ENCODE measurements at places on chromosomes 4 and X.

DNA sequence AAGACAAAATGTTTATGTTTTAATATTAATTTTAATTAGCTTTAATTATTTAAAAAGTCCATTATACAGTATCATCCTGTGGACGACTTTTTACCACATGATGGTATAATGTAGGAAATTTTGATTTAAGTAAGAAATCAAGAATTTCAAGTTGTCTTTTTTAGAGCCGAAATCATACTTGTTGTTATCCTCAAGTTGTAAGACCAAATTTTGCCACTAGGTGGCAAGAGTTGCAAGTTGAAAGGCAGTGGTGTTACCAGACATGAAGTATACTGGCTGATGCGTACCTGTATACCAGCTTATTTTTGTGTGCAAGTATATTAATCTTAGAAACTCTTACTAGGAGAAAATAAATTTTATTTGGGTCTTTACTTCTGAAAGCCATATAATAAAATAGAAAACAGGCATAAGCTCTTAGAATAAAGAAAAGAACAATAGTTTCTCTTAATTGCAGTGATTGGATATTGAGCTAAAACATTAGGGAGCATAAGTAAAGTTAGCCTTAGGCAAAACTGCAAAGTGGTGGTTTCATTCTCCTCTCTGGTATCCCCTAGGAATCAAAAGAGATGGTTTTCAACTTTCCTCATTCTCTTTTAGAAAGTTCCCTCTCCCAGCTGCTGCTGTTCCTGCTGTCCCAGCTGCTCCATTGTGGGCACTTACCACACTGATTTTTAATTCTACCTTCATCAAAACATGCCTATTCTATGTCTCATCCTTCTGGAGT, 118.0 kb upstream of the WDFY3 start:
- no peak for DNase-seq

- DNase-seq: no peak
Measured at GRCh38 chr4:81676537-81676936, 204.8 kb upstream of the RASGEF1B start.

DNA sequence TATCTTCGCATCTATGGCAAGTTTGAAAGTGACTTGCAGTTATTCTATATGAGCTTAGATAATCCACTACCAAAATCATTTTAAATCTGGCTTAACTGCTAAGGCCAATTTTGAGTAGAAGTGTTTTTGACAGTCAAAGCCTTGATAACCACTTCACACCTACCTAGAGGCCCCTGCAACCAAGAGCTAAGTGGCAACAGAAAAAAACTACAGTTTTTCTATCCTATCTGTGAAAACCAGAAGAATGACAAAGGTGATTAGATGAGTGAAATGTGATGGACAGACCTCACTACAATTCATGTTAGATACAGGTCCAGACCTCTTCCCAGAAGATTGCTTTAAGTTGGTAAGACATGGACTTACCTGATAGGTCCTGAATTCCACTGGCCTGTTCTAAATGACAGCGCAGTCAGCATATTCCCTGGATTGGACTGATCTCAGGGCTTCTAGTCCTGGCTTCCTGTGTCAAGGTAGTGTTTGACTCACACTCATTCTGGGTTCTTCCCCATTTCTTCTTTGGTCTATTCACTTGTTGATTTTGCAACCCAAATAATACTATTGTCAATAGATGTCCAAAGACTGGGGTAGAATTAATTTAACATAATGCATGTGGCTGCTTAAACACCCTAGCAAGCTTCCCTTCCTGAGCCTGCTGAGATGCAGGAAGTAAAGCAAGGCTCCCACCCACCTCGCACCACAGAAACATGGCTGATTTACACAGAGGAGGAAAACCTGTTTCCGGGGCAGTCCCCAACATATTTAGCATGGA, 65.1 kb downstream of the PPP3CA start:
- no peak for DNase-seq

GRCh38 chrX:14124562-14124961, 94.9 kb upstream of the GEMIN8 start:
- no peak for DNase-seq

DNA sequence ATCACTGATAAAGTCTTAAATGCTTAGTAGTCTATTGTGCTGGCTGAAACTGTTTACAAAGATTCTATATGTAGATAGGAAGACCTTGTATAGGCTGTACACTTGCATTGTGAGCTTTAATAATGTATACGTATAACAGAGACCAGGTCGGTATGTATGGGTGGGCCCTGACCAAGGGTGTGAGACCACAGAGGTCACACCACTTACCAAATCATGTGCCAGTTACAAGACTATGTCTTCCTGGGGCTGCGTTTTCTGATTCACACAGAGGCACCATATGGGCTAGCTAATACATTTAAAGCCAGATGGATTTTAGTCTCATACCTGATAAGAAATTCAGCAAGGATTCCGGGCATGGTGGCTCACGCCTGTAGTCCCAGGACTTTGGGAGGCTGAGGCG, 8.8 kb downstream of the DIAPH2 start:
- no peak for DNase-seq

GRCh38 chrX:10028283-10029104, 61.3 kb downstream of the CLDN34 start:
- DNase-seq: no peak
